T-helper 9 cell (primary cell): ENCODE measurements at places on chromosomes 11 and 22.

GRCh38 chr11:32139896-32140520, 49.1 kb downstream of the RCN1 start:
- DNase-seq, result no peak

- no peak for DNase-seq
Observed at GRCh38 chr11:110897035-110897434, 184.8 kb upstream of the ARHGAP20 start.

DNA sequence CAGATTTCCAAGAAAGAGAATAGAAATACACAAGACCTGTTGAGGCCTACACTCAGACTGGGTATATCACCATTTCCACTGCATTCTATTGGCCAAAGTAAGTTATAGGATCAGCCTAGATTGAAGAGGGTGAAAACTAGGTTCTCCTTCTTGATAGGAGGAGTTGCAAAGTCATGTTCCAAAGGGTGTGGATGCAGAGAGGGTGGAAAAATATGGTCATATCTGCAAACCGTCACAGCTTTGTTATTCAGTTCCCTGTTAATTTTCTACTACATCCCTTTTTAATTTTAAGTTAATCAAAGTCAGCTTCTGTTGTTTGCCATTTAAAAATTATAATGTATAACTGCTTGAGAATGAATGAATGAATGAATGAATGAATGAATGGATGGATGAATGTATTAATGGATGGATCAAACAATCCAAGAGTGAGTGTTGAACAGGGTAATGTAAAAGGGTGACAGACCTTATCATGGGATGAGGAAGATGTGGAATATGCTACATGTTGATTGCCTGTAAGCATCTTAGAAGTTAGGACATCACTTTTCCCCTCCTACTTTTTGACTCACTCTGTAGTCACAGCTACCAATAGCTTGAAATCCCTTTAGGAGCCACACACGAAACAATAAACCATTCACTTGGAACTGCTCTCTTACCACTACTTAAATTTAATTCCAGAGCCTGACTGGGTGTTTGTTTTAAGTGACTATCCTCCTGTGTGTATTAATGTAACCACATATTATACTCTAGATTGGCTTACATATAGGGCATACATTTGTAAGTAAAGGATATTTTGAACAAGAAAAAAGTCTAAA, 121.5 kb downstream of the CCDC34 start:
- no peak for DNase-seq

GRCh38 chr11:101949680-101950220, 33.4 kb upstream of the ANGPTL5 start:
- no peak for DNase-seq
